Activated CD4-positive, alpha-beta T cell treated with anti-CD3 and anti-CD28 coated beads, Interleukin-2, amount 50 U/mL, for 4 hours (primary cell): ENCODE measurements at places on chromosomes 5 and 9.

DNA sequence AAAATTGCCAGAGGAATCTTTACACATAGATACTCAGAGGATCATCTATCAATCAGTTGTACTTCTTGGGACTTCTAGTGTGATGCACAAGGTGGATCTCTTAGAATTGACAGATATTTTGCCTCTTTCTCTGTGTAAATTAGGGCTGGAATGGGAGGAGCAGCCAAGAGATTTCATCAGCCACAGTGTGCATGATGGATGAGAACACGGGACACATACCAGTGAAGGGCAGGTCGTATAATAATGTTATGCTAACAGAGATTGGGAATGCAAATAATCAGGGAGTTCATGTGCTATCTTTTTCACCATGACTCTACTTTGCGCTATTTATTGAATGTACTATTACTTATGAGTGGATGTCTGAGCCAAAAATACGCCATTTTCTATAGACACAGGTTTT is 43.3 kb upstream of the ISOC1 start:
- no peak for DNase-seq

GRCh38 chr5:80129146-80129545 is 94.0 kb downstream of the THBS4 start:
- DNase-seq: no peak

GRCh38 chr5:35819026-35819425 is 37.7 kb upstream of the IL7R start:
- DNase-seq: no peak

- DNase-seq: no peak
These were observed 17.6 kb downstream of the RAPGEF1 start for GRCh38 chr9:131722255-131722654.

DNA sequence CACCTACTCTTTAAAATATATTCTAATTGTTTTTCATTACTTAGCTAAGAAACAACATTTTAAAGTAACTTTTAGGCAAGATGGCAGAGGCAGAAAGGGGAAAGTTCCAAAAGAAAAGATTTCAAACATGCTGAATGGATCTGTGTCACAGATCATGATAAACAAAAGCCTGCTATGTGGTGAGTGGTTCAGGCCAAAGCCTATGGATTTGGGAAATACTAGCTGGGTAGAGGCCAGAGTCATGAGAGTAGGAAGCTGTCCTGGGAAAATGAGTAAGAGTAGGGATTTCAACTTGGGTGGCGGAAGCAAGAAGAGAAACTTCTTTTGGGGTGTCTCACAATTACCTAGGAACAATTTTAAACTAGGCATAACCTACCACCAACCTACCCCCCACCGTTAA is 68.7 kb upstream of the GRHPR start:
- DNase-seq: no peak

- DNase-seq: no peak
These were observed 4.9 kb downstream of the ADAM19 start for GRCh38 chr5:157570531-157571200.

GRCh38 chr5:174982485-174982884 is 258.1 kb downstream of the MSX2 start:
- no peak for DNase-seq

DNA sequence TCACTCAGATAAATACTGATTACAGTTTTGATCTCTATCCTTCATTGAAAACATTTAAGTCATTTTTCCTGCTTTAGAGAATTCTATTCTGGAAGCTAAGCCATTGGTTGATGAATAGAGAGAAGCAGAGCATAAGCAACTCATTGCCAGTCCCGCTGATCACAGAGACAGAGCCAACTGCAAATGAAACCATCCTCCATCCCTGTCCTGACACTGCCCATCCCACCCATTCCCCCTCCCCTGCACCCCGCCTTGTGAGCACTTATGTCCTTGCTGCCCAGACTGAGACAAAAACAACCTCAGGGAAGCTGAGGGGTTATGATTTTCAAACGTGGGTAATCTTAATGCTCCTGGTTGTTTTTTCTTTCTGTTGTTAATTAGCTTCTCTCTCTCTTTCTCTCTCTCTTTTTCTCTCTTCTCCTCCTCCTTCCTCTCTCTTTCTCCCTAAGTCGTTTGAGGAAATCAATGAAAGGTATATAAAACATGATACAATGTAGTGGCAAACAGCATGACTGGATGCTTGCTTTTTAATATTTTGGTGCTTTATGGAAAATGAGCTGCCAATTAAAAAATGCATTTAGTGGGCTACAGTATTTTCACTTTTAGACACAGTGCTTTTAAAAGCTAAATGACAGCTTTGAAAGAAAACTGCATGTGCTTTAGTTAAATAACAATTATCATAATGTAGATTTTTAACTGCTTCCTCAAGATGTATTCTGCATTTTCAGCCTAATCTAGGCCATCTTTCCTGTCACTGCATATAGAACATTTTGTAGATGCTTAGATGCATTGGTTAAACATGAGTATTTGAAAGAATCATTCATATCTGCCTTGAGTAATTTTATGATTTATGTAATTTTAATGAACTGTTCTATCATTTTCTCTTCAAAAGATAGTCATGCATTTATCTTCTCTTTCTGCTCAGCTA is 57.3 kb downstream of the CMYA5 start:
- no peak for DNase-seq

GRCh38 chr5:172758077-172758833 is 12.7 kb downstream of the DUSP1 start:
- no peak for DNase-seq

DNA sequence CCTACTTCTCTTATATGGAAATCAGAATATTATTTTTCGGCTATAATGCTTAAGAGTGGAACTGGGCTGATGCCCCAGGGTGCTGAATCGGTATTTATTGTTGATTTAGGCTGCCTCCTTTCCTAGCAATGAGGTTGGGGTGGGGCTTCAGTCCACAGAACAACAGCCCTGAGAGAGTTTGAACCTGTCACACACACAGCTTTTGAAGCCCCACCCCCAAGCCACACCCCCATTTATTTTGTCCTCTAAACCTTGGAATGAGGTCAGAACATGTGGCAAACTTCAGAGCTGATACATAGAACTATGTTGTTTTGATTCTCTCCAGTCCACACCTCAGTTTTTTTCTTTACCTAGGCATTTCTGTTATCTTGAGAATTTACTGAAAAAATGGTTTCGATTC is 51.7 kb upstream of the CAMK4 start:
- DNase-seq: no peak

DNA sequence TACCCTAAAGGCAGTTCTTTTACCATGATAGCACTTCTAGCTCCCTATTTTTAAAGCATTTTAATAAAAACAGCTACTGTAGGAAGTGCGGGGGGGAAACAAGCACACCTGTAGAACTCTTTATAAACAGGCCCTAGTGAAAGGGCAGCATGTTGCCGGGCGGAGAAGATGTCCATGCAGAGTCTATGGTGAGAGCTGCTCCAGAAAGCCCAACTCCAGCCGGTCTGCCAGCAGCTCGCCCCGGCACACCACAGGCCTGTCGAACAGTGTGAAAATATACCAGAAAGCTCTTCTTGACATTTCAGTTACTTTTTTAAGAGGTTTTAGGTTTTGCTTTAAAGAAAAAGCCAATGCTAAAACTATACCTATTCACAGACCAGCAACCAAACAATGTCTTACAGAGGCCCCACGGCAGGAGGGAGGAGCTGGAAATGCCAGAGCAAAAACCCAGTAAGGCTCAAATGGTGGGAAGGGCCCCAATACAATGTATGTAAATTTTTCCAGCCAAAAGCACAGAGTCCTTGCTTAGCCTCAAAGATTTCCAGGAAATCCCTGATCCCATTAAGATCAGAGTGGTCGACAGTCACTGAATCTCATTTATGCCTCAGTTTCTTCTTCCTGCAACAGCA is 121.2 kb downstream of the SAXO1 start:
- no peak for DNase-seq

DNA sequence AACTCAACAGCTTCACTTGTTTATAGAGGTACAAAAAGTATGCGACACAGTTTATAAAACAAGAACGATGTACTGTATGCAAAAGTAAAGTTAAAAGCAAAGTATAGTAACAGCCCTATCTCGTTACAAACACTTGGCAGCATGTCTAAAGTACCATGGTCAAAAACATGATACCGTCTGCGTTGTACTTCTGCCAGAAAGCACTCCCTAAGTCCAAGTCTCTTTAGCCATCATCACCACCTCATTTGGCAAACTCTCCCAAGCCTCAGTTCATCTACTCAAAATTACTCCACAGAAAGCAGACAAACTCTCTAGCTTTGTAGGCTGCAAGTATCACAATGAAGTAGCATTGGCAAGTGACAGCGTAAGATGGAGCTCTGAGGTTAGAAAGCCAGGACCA is 73.4 kb downstream of the NFIB start:
- no peak for DNase-seq

- no peak for DNase-seq
These were observed 48.8 kb upstream of the FST start for GRCh38 chr5:53431665-53432064.

DNA sequence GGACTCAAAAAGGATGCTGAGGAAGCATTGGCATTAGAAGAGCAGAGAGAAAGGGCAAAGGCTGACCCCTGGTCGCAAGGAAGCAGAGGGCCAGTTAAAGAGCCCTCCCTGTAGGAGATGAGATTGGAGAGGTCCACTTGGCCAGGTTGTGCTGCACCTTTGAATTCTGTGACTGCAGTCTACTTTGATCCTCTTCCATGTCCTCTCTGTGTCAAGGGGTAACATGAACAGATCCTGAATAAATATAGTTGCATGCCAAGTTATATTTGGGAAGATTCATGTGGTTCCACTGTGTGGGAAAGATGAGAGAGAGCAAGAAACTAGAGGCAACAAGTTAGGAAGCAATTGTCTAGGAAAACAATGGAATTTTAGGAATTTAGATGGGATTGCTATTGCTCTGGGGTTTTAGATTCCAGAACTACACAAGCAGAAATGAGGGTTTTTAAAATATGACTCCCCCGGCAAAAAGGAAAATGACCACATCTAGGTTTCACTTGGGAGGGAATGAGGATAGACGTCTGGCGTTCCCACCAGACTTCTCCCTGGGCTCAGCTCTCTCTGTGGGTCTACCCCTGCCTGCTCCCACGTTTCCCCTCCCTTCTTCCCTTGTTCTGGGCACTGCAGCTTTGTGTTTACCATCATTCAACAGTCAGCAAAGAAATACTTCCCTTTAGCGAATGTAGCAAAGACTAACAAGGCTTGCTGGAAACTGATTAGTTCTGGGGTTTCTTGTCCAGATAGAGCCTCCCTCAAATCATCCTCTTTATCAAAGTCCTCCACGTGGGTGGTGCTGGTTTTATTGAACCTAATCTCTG is 63.6 kb downstream of the SNX18 start:
- DNase-seq: no peak

DNA sequence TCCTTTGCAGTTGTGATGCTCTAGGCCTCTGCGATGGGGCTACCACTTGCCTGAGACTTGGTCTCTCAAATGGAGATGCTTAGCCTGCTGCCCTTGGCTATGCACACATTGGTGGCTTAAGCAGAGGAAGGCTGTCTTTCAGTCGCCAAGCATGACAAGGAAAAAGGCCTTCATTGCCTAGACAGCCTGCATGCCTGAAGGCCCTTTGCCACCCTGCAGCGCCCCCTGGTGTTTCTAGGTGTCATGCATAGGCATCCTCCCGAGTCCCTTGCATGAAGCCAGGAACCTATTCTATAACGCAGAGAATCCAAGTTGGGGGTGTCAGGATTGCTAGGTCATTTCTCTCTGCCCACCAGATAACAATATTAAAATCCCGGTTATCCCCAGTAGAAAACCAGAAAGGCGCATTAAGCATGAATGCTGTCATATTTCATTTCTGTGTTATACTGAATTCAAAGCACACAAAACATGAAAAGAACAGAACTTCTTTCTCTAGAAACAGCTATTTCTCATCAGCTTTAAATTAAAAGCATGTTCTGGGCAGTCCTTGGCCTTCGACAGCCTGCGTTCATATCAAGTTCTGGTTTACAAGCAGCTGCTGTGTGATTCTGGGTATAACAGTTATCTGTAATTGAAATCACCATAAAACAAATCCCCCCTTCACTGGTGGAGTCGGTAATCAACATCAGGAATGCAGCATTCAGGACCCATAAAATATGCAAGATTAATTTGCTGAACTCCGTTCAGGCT is 59.7 kb upstream of the TRPC7 start:
- peak; percentile 4 for DNase-seq

GRCh38 chr5:124157320-124157719 is 589.1 kb downstream of the ZNF608 start:
- no peak for DNase-seq

DNA sequence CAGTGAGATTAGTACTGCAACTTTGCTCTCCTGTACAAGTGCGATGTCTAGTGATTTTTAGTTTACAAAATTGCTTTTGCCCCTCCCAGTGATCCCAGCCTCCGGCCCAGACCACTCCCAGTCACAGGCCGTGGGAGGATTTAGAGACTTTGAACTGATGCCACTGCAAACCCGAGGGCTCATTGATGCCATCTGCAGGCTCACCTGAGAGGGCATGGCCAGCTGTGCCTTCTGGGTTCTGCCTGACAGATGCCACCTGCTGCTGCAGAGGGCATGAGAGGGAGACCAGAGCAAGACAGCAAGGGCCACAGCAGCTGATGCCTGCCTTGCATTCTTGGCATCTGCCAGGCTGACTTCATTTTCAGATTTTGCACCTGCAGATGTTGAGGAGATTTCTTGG is 593.8 kb downstream of the CDK5RAP2 start:
- no peak for DNase-seq

GRCh38 chr9:133144142-133144903 is 19.4 kb downstream of the GBGT1 start:
- DNase-seq: peak; percentile 87

GRCh38 chr9:128687453-128687852 is 1.6 kb upstream of the SET start:
- DNase-seq: no peak

DNA sequence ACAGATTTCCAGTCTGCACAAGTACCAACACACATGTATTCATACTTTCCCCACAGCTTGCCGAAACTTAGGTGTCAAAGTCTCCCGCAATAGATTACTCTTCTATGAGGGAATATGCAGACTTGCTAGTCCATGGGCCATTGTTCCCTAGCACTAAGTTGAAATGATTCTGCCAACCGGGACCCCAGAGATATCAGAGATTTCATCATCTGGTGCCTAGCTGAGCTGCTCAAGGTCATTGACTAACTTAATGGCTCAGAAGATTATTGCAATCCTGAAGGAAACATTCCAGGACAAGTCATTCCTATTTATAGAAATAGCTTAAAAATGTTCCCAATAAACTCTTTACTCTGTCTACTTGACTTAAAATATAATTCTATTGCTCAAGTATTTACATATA is 202.6 kb downstream of the PIK3R1 start:
- no peak for DNase-seq

DNA sequence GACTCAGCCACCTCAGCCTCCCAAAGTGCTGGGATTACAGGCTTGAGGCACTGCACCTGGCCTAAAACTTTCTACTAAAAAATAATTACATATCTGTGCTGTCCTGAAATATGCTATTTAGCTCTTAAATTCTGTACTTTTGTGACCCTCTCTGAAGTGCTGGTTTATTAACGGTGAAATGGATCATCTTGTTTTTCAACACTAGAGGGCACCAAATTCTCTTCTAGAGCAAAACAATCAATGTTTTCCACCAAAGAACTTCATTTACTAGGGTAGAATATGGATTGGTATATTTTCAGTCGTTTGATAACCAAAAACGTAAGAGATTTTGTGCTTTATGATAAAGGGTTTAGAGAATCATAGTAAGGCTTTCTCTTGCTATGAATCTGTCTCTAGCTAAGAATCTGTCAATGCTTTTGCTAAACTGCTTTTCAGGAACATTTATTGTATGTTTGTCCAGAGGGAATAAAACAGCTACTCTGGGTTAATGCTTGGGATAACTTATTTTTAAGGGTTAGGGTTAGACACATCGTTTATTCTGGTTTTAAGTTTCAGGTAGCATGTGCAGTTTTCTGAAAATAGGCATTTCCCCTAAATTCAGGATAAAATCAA is 63.6 kb downstream of the RNF180 start:
- DNase-seq: no peak

GRCh38 chr9:83669067-83669466 is 38.7 kb downstream of the UBQLN1 start:
- no peak for DNase-seq
